ENCODE measurements at places on chromosomes 16 and 17.

GRCh38 chr16:86559802-86560305 is 4.8 kb upstream of the MTHFSD start:
- no peak for DNase-seq

- DNase-seq: peak; percentile 75
Measured at GRCh38 chr17:3888343-3889171, 4.3 kb downstream of the CAMKK1 start.

DNA sequence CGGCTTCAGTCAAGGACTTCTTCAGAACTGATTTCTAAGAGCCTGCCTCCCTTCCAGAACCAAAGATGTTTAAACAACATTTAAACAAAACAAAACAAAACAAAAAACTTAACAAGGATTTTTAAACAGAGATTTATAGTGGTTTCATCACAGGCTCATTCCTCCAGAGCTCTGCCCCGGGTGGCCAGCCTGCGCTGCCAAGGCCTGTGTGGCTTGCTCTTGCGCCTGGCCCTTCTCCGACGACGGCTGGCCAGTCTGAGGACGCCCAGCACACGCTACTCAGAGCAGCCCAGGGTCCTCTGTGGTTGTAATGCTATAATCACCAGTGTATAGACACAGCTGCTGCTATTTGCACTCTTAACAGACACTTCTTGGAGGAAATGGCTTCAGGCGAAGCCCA is 307.2 kb upstream of the MYOCD start:
- no peak for DNase-seq

DNA sequence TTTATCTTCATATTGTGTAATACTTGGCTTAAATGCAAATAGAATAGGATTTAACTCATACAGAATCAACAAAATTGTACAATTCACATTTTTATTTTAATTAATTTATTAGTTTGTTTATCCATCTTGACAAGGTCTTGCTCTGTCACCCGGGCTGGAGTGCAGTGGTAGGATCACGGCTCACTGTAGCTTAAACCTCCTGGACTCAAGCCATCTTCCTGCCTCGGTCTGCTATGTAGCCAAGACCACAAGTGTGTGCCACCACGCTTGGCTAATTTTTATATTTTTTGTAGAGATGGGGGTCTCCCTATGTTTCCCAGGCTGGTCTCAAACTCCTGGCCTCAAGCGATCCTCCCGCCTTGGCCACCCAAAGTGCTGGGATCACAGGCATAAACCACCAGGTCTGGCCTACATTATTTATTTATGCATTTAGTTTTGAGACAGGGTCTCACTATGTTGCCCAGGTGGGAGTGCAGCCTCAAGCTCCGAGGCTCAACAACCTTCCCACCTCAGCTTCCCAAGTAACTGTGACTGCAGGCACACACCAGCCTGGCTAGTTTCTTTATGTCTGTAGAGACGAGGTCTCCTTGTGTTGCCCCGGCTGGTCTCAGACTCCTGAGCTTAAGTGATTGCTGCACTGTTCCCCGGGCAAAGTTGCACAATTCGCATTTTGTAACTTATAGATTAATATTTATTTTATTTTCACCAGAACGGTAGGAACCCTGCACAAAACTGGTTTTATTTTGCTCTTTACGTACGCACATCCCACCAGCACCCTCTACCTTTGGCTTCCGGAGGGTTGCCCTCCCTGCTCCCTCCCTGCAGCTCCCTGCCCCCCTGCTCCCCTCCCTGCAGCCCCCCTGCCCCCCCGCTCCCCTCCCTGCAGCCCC is 4.9 kb downstream of the DPEP1 start:
- DNase-seq: no peak

DNA sequence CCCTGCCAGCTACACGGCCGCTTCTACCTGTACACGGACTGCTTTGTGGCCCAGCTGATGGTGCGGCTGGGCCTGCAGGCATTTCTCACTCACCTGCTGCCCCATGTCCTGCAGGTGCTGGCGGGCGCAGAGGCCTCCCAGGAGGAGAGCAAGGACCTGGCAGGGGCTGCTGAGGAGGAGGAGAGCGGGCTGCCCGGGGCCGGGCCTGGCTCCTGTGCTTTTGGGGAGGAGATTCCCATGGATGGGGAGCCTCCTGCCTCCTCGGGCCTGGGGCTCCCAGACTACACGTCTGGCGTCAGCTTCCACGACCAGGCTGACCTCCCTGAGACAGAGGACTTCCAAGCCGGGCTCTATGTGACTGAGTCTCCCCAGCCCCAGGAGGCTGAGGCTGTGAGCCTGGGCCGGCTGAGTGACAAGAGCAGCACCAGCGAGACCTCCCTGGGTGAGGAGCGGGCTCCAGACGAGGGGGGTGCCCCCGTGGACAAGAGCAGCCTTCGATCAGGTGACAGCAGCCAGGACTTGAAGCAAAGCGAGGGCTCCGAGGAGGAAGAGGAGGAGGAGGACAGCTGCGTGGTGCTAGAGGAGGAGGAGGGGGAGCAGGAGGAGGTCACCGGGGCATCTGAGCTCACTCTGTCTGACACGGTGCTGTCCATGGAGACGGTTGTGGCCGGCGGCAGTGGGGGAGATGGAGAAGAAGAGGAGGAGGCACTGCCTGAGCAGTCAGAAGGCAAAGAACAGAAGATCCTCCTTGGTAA is 3.5 kb downstream of the WDR81 start:
- DNase-seq: no peak

DNA sequence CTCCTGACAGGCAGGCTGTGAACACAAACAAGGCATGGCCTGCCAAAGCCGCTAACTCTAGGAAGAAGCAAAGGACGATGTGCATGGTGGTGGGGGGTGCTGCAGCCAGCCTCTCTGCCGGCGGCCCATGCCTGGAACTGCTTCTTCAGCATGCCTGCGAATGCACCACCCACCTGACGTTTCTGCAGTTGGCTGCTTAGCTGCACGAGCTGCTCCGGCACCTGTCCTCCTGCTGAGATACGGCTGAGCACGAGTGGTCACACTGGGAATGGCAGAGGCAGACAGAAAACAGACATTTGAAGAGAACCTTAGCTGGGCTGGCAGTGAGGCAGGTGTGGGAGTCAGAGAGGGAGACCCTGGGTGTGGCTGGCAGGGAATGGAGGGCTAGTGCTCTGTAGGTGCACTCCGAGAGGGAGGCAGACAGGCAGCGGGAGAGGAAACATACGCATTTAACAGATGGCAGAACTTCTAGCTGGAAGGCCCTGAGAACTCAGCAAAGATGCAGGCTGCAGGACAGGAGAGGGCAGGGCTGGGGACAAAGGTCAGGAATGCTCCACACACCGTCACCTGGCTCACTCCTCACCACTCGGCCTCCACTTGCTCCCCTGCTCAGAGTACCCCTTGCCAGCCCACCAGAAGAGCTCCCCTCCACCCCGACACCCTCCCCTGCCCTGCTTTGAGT is 5.2 kb downstream of the FLCN start:
- DNase-seq: no peak

- peak; percentile 12 for DNase-seq
Measured at GRCh38 chr16:69077251-69077650, 28.2 kb upstream of the HAS3 start.

DNA sequence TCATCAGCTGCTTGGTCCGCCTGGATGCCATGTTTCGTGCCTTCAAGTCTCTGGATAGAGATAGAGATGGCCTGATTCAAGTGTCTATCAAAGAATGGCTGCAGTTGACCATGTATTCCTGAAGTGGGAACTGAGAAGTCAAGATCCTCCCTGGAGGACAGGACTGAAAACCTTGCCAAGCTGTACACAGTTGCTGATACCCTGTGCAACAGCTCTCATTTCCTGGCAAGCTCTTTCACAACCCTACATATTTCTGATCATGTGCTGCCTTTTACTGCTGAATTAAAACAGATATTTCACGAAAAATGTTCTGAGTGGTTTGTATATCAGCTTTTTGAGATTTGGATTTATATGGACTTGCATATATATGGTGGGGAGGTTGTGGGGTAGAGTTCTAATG is 898 bp downstream of the CAPNS2 start:
- DNase-seq: no peak

GRCh38 chr17:16879686-16880085 is 92.2 kb downstream of the TNFRSF13B start:
- DNase-seq: no peak

GRCh38 chr16:56481468-56482122 is 30.2 kb downstream of the OGFOD1 start:
- no peak for DNase-seq

- DNase-seq: no peak
Measured at GRCh38 chr17:39167476-39167875, 1.5 kb upstream of the ARL5C start.

DNA sequence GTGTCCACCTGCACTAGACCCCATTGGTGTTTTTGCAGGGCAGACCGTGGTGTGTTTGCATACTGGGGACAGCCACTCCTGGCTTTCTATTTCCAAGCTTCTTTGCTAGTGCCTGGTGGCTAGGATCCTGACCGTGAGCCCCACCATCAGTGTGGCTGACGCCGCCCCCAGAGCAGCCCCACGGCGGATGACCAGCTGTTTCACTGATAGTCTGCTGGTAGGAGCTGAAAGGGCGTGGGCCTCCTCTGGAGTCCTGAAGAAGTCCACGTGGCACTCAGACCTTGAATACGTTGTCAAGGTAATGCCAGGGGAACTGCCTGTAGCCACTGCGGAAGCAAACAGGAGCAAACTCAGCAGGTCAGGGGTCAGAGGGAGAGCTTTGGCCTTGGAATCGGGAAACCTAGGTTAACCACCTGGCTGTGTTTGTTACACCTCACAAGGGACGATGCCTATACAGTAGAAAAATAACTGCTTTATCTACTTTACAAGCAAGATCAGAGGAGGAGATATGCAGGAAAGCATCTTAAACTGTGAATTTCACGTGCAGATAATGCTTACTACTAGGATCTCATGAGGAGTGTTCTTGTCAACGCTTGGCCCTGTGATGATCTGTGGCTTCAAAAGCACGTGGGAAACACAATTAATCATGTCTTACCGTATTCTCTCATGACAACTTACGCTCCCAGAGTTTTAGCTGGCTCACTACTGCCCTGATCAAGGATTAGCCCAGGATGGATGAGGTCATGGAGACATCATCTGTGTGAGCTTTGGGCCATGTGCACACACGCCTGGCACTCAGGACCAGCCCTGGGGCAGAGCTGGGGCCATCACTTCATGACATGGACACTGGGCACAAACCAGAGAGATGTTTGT is 30.3 kb downstream of the ALDH3A2 start:
- no peak for DNase-seq

DNA sequence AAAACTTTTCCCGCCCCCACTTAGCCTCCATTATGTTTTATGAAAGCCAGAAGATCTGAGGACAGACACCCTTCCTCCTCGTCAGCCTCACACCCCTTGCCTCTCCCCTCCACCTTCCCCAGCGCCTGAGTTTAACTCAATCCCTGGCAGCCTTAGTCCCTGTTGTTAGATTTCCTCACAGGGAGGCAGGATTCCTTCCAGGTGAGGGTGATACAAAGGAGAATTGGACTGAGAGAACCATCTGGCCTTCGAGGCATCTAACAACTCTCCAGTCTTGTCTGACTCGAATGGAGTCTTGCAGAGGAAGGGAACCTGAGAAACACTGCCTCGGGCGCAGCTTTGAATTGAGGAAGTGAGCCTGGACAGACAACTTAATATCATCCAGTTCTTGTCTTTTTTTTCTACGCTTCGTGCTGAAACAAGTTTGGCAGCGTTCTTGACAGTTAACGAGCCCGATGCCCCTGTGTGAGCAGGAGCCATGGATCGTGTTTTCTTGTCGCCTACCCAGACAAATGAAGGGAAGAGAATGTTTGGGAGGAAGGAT is 1.3 kb upstream of the ZNF768 start:
- DNase-seq: no peak

DNA sequence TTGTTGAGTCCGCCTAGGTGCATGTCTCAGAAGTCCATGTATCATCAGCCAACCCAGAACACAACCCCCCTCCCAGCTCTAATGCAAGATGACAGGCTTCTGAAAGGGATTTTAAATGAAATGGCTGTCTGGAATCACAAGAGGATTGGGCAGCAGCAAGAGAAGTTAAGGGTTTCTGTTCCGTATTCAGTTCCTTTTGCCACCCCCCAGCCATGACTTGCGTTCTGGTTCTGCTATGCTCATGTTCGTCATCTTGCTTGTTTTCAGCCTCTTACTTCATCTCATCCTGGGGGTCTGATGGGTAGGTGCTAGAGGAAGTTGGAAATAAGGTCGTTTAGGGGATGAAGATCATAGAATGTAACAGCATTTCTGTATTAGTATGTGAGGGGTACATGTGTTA is 12.0 kb downstream of the MINK1 start:
- no peak for DNase-seq

GRCh38 chr16:72210555-72210954 is 38.6 kb upstream of the PMFBP1 start:
- DNase-seq: no peak

DNA sequence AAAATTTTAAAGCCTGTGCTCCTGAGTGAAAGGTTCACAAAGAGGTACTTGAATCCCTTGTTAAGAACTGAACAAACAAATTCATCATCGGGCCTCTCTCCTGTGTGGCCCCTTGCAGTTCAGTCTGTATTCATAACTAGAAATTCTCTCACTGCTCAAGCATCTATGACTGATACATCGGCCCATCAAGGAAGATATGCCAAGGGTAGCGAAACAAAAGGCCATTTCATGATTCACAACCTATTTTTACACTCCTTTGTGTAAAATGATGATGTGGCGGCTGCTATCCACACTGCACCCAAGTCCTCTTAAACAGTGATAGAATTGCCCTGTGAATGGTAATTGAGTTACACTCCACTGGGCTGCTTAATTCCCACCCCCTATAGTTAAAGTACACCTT is 204.6 kb downstream of the STX8 start:
- no peak for DNase-seq

GRCh38 chr16:80974649-80975376 is 31.9 kb downstream of the CMC2 start:
- DNase-seq: no peak

- no peak for DNase-seq
Measured at GRCh38 chr16:89174877-89175276, 3.3 kb downstream of the CDH15 start.

DNA sequence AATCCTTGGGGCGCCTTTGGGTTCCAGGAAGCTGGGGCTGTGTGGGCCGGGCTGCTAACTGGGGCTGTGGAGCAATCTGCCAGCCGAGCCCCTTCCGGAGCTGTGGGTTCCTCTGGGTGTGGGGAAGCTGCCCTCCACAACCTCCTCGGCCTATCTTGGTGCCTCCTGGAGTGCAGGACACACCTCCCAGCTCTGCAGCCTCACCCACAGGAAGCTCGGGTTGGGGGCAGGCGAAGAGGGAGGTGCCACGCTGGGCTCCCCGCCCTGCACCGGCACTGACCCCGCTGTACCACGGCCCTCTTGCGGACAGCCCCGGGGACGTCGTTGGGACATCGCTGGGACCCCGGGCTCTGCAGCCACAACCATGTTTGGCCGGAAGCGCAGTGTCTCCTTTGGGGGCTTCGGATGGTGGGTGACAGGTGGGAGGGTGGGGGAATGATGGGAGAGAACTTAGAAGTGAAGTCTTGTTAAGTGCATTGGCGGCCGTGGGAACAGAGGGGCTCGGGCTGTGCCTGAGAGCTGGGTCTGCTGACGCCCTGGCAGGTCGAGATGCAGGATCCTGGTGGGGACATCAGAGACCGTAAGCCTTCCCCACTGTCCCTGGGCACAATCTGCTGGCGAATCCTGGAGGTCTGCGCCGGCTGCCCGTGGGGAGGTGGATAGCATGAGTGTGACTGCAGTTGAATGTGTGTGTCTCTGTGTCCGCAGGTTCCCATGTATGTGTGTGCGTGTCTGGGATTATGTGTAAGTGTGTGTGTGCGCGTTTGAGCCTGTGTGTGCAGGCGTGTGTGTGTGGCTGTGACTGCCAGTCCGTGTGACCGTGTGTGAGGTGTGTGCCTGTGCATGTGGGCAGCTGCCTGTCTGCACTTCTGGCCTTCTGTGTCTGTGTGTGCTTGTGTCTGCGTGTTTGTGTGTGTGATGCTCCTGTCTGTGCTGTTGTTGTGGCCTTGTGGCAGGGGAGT is at the start of gene RAP1GAP2:
Gene RAP1GAP2 (plus strand): TSS at position 275 of the 962 bp plus-strand sequence. CDS start 90 bp downstream, at position 365.
- no peak for DNase-seq
